Mesothelial cell of epicardium (in vitro differentiated cells): ENCODE measurements at places on chromosomes 7 and 10. TPM values are rescaled to one million over a fixed set of nuclear protein-coding genes. Genes with fewer than 3 reads are reported as not detected.
A peak's percentile ranks its signal among the peaks of the same experiment; 100 is the strongest.

- no peaks in the 10 kb centered on the region for H3K27me3 ChIP-seq
- H3K27ac ChIP-seq: no peak overlapping the region
- no peaks in the 10 kb centered on the region for H3K36me3 ChIP-seq
- no peak overlapping the region for H3K4me3 ChIP-seq
These were observed 167.1 kb upstream of the FAM3C start for GRCh38 chr7:121563177-121563576.

DNA sequence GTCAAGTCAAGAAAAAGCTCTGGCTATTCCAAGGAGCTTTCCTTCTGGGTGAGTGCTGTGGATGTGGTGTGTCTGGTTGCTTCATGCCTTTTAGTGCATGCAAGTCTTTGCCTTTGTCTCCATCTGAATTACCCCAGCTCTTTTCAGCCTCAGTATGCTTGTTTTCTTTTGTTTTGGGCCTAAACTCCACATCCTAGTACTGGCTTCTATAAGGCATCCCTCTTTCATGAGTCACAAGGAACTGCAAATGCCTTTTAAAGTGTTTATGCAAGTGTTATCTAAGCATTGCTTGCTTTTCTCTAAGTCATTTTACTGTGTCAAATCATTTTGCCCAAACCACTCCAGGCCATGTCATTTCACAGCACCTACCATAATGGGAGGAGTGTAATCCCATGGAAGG, 132.1 kb downstream of the PLCE1 start:
- H3K4me1 ChIP-seq: peaks cover 9% of the 10 kb centered on the region
- H3K4me3 ChIP-seq: no peak overlapping the region
- DNase-seq: no peak
- H3K27me3 ChIP-seq: no peaks in the 10 kb centered on the region

DNA sequence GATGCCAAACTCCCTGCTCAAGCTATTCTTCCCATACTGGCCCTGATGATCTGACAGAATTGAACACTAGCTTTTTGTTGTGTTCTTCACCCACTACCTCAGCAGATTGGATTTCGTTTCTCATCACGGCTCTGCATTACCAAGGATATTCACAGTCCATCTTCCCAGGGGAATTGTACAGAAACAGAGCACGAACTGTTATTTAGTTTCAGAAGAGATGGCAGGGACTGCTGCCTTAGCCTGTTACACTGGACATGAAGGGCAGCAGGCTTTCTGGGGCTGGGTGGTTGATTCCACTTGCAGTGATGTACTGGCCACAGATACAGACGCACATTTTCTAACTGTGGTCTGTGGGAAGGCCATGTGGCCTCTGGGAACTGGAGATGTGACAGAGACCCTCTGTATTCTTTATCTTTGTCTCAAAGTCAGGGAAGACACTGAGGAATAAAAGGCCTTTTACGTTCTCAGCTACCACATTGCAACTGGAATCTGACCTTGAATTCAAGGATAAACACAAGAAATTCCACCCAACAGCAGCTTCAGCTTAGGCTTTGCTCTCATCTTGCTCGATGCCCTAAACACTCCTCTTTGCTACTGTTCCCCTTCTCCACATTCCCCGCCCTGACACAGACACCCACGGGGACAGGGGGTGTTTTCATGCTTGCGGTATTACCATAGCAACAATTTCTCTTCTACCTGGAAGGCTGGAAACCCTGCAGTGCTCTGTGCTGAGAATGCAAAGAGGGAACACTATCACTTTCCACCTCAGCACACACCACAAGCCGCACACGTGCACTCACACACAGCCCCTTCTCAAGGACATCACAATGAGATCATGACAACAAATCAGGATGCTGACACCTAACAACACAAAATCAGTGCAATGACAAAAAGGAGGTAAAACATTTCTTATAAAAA, 81.7 kb downstream of the RNF216 start:
- peaks cover 3% of the 10 kb centered on the region for H3K36me3 ChIP-seq
- H3K4me3 ChIP-seq: no peak overlapping the region
- H3K4me1 ChIP-seq: peaks cover 42% of the 10 kb centered on the region
- H3K27me3 ChIP-seq: no peaks in the 10 kb centered on the region
- peak overlapping the region; percentile 47 for H3K27ac ChIP-seq

Gene GOLGA7B
- 0.07 to 0.16 TPM (median 0.09 TPM) in 3 replicates for total RNA-seq

GRCh38 chr7:101947899-101948298, 130.5 kb downstream of the CUX1 start:
- H3K27me3 ChIP-seq: no peaks in the 10 kb centered on the region
- peaks cover 23% of the 10 kb centered on the region for H3K4me1 ChIP-seq
- peaks cover 2% of the 10 kb centered on the region for H3K36me3 ChIP-seq
- no peak overlapping the region for H3K27ac ChIP-seq
- no peak for DNase-seq

DNA sequence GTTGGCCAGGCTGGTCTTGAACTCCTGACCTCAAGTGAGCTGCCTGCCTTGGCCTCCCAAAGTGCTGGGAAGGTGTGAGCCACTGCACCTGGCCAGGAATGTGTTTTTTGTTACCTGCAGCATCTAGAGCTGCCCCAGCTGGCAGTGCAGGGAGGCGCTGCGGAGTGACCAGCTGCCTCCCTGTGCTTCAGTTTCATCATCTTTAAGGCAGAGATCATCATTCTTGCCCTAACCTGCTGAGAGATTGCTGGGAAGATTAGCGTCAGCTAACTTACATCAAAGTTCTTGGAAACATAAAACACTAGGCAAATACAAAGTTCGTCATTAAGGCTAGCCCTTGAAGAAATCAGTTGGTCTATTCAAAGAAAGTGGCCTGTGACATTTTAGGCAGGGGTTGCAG, 2.3 kb downstream of the ZNF282 start:
- peaks cover 32% of the 10 kb centered on the region for H3K36me3 ChIP-seq
- no peaks in the 10 kb centered on the region for H3K27me3 ChIP-seq
- DNase-seq: no peak

GRCh38 chr7:13880789-13881188, 108.7 kb downstream of the ETV1 start:
- no peak overlapping the region for H3K27ac ChIP-seq
- no peak overlapping the region for H3K4me3 ChIP-seq
- H3K36me3 ChIP-seq: no peaks in the 10 kb centered on the region

- no peaks in the 10 kb centered on the region for H3K27me3 ChIP-seq
- H3K4me3 ChIP-seq: no peak overlapping the region
- no peaks in the 10 kb centered on the region for H3K4me1 ChIP-seq
These were observed 108.0 kb downstream of the TWIST1 start for GRCh38 chr7:19009241-19009935.

- H3K4me3 ChIP-seq: no peak overlapping the region
- no peaks in the 10 kb centered on the region for H3K36me3 ChIP-seq
These were observed 35.6 kb upstream of the DGKB start for GRCh38 chr7:14938181-14938580.

GRCh38 chr7:77382532-77382931, 33.6 kb downstream of the GSAP start:
- H3K36me3 ChIP-seq: no peaks in the 10 kb centered on the region
- H3K27ac ChIP-seq: no peak overlapping the region
- no peaks in the 10 kb centered on the region for H3K27me3 ChIP-seq
- peaks cover under 1% of the 10 kb centered on the region for H3K4me1 ChIP-seq

- no peak overlapping the region for H3K4me3 ChIP-seq
- no peak for DNase-seq
- no peaks in the 10 kb centered on the region for H3K27me3 ChIP-seq
- H3K4me1 ChIP-seq: peaks cover 62% of the 10 kb centered on the region
- peak overlapping the region; percentile 49 for H3K27ac ChIP-seq
These were observed 91.6 kb downstream of the INPP5A start for GRCh38 chr10:132628966-132629900.

DNA sequence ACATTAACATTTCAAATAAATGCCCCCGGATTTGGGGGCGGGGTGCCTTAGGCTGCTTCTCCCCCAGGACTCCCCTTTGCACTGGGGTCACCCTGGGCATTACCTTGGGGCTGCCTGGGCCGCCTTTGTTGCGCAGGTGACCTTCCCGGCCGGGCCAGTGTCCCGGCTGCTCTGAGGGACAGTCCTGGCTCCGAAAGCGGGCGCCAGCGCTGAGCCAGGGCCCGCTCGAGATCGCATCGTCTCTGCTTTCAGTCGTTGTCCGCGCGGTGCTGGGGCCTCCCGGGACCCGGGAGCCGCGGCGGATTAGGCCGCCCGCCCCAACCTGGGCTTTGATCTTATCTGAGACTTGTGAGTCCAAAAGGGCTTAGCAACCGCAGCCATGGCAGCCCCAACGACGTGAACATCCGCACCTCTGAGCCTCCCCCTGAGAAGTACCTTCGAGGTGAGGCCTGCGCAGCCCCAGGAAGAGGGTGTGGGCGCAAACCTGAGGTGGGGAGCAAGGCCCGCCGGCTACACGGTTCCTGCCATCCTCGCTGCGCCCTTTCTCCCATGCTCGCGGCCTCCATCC, 14.8 kb upstream of the WAPL start:
- peak overlapping the region; percentile 70 for H3K4me3 ChIP-seq
- H3K27ac ChIP-seq: no peak overlapping the region
- no peaks in the 10 kb centered on the region for H3K36me3 ChIP-seq

DNA sequence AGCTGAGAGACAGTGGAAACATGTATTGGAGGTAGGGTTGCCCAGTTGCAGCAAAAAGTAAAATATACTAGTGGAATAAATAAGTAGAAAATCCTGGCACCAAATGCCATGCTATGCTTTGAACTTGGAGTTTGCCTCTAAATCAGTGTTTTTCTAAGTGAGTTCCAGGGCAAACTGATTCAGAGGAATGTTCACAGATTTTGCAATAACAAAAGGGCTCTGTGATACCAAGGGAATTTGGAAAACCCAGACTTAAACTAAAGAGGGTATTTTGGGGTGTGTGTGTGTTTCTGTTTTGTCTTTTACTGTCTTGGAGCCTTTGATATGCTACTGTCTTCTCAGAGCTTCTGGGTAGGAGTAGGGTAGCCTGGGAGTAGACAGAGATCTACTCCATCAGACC, 39.9 kb downstream of the SLC26A4 start:
- H3K27me3 ChIP-seq: peaks cover 19% of the 10 kb centered on the region
- no peak for DNase-seq
- H3K4me1 ChIP-seq: peaks cover 2% of the 10 kb centered on the region
- H3K27ac ChIP-seq: no peak overlapping the region
- H3K36me3 ChIP-seq: no peaks in the 10 kb centered on the region
- H3K4me3 ChIP-seq: no peak overlapping the region

Gene DOCK1
- 70.0 to 74.8 TPM (median 70.5 TPM) in 3 replicates for total RNA-seq

Gene EEPD1
- 18.0 to 21.8 TPM (median 20.1 TPM) in 3 replicates for total RNA-seq

Gene AHR
- total RNA-seq: 45.6 to 49.7 TPM (median 48.0 TPM) in 3 replicates

GRCh38 chr7:1158203-1159126, 1.5 kb downstream of the ZFAND2A start:
- peaks cover 22% of the 10 kb centered on the region for H3K4me1 ChIP-seq
- peak overlapping the region; percentile 79 for H3K4me3 ChIP-seq
- H3K27ac ChIP-seq: peak overlapping the region; percentile 86
- H3K27me3 ChIP-seq: no peaks in the 10 kb centered on the region

Gene DPP6
- 0.09 to 0.18 TPM (median 0.13 TPM) in 3 replicates for total RNA-seq

Gene FAM13C
- 6.7 to 7.3 TPM (median 6.8 TPM) in 3 replicates for total RNA-seq

GRCh38 chr10:18949391-18949790, 99.2 kb upstream of the MALRD1 start:
- peaks cover 5% of the 10 kb centered on the region for H3K27me3 ChIP-seq
- no peak overlapping the region for H3K27ac ChIP-seq
- no peak overlapping the region for H3K4me3 ChIP-seq
- DNase-seq: no peak

GRCh38 chr7:77157446-77157845, 35.0 kb downstream of the CCDC146 start:
- no peak overlapping the region for H3K4me3 ChIP-seq
- H3K27me3 ChIP-seq: no peaks in the 10 kb centered on the region
- peaks cover 2% of the 10 kb centered on the region for H3K36me3 ChIP-seq
- peaks cover 5% of the 10 kb centered on the region for H3K4me1 ChIP-seq
- H3K27ac ChIP-seq: no peak overlapping the region
- DNase-seq: no peak

Gene SNCG
- 92.0 to 104 TPM (median 98.5 TPM) in 3 replicates for total RNA-seq

DNA sequence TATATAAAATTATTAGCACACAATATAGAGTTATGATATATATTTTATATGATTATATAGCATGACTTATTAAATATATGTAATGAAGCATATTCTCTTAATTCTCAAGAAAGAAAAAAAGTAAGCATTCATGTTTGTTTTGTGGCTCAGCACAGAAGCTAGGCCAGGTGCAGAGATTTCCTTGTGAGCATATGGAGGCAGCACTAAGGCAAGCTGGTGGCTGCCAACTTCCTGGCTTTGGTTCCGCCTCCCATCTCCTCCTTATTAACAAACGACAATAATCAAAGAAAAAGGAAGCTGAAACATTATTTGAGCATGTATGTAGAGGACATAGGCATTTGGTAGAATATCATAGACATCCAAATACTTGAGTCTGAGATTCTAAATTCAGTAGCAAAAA, 130.3 kb downstream of the ST7 start:
- no peaks in the 10 kb centered on the region for H3K36me3 ChIP-seq
- H3K4me3 ChIP-seq: no peak overlapping the region
- H3K27ac ChIP-seq: no peak overlapping the region
- peaks cover 31% of the 10 kb centered on the region for H3K4me1 ChIP-seq

Gene UCN3
- total RNA-seq: not detected in 3 replicates

DNA sequence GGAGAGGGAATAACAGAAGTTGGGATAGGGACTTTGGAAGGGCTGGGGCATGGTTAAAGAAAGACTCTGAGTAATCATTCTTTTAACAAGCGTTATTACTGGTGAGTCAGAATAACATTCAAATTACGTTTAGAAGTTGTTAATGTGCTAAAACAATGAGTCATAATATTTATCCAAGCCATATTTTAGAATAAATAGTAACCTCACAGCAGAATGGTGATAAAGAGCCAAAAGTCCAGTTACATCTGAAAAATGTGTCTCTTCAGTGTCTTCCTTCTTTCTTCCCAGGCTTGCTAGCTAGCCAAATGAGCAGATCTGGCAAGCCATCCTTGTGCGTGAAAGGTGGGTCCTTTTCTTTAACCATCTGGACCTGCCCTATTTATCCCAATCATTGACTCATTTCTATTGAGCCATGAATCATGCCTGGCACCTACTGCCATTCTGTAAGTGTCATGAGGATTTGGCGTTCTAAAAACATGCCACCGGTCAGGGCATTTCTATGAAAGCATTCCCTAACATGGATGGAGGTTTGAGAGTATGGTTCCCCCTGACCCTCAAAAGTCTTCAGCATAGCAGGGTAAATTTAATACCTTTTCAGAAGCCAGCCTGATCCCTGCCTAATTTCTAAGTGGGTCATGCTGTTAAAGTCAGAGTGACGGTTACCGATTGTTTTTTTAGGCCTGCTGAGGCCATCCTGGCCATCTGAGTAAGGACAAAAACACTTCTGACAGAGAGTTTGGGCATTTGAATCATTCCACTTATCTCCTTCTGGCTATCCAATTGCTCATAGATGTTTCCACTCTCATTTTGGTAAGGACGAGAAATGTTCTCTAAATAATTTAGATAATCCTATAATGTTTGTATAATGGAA, 26.9 kb downstream of the MYPN start:
- DNase-seq: no peak
- no peak overlapping the region for H3K4me3 ChIP-seq
- peaks cover 3% of the 10 kb centered on the region for H3K4me1 ChIP-seq
- no peaks in the 10 kb centered on the region for H3K36me3 ChIP-seq

Gene ADAM22
- 4.3 to 6.3 TPM (median 4.7 TPM) in 3 replicates for total RNA-seq
